ENCODE measurements at places on chromosomes 16 and 17.

DNA sequence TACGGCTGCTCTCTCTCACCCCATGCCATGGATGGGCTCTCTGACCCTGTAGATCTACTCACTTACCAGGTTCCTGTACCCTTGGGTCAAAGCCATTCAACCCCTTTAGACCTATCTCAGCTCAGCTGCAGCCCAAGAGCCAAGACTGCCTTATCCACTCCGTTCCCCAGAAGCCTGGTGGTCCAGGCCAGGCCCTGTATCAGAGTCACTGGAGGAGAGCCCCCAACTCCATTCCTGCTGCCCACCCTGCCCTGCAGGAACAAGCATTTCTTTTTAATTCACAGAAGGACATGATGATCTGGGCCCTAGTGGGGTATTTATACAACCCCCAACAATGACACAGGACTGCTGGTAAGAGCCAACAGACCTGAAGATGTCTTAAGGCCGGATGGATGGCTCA, 76.8 kb downstream of the AIPL1 start:
- DNase-seq, result no peak

GRCh38 chr17:38449364-38449763, 21.1 kb downstream of the ARHGAP23 start:
- peak; percentile 59 for DNase-seq

- no peak for DNase-seq
Measured at GRCh38 chr16:73482310-73482709, 434.4 kb upstream of the ZFHX3 start.

- DNase-seq, result peak; percentile 31
Measured at GRCh38 chr17:73600103-73600871, 44.0 kb downstream of the SDK2 start.

DNA sequence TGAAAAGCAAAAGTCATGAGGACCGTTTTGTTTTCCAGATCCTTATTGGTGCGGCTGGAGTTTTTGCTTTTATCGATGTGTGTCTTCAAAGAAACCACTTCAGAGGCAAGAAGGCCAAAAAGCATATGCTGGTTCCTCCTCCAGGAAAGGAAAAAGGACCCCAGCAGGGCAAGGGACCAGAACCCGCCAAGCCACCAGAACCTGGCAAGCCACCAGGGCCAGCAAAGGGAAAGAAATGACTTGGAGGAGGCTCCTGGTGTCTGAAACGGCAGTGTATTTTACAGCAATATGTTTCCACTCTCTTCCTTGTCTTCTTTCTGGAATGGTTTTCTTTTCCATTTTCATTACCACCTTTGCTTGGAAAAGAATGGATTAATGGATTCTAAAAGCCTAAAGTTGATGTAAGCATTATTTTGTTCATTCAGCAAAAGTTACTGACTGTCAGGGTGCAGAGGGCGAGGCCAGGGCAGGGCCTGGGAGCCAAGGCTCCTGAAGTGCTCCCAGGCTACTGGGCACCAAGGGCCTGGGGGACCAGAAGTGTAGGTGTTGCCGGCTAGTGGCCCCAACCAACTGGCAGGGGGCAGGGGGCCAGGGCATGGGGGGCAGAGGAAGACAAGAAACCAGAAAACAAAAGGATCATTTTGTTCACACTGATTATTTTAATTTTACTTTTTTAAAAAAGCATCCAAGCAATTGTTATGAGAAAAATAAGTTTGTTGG, 8.8 kb downstream of the CMTM2 start:
- DNase-seq, result no peak

DNA sequence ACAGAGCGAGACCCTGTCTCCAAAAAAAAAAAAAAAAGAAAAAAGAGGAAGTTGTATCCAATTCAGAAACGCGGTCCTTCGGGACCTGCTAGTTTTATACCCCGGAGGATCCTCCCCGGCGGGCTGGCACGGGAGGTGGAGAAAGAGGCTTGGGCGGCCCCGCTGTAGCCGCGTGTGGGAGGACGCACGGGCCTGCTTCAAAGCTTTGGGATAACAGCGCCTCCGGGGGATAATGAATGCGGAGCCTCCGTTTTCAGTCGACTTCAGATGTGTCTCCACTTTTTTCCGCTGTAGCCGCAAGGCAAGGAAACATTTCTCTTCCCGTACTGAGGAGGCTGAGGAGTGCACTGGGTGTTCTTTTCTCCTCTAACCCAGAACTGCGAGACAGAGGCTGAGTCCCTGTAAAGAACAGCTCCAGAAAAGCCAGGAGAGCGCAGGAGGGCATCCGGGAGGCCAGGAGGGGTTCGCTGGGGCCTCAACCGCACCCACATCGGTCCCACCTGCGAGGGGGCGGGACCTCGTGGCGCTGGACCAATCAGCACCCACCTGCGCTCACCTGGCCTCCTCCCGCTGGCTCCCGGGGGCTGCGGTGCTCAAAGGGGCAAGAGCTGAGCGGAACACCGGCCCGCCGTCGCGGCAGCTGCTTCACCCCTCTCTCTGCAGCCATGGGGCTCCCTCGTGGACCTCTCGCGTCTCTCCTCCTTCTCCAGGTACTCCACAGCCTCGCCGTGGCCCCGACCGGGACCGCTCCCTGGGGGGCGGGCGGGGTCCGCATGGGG, at the start of gene CDH3:
CDH3 (plus strand) TSS at position 596 of the 779 bp plus-strand sequence; CDS start at position 666, 70 bp downstream.
- no peak for DNase-seq

DNA sequence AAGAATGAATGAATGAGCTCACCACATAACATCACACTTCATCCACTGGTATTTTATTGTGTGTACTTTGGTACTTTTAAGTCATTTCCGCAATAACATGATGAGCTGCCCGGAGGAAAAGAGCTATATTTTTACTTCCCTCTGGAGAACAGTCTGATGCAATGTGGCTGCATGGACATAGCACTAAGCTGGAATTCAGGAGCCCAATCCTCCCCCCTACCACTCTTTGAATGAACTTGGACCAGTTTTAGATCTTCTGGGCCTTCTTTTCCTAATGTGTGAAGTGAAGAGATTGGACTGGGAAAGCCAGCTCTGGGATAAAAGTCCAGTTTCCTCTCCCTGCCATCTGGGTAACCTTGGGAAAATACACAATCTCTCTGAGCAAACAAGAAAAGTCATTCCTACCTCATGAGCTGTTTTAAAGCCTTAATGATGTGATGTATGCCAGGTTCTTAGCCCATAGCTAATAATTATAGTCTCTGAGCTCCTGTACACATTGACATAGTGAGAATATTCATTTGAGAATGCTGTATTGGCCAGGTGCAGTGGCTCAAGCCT, 79.3 kb downstream of the ABCC12 start:
- DNase-seq, result peak; percentile 63

DNA sequence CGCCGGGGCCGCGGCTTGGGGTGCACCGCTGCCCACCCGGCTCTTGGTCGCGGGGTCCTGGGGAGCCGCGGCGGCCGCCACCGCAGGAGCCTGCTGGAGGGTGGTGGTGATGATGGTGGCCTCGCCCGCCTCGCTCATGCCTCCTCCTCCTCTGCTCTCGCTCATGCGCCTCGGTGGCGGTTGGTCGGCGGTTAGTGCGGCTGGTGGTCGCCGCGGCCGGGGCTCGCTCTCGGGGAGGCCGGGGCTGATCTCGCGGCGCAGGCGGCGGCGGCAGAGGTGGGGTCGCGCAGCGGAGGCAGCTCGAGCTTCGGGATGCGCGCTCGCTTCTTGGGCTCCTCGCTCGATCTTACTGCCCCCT, 41.6 kb downstream of the AHSP start:
- DNase-seq, result no peak
